ENCODE measurements at places on chromosomes 2 and 18. TPM values are rescaled to one million over a fixed set of nuclear protein-coding genes. Genes with fewer than 3 reads are reported as not detected.

Gene GALNT13
- total RNA-seq, result 0.54 TPM

Gene NOL4
- total RNA-seq, result not detected

DNA sequence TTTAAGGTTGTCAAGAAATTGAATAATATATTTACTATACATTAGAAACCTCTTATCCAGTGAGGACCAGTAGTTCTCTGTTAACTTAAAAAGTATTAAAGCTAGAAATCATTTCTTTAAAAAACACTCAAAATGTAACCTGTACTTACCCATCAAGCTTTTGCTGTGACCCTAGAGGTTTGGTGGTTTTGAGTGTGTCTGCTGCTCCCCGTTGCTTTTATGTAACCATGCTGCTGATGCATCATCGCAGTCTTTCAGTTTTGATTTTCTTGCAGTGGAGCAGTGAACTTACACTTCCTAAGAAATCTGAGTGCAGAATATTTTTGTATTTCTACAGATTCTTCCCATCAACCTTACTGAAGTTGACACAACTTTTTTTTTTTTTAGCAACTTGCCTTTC is 34.2 kb downstream of the MRPS9 start:
- no peak for DNase-seq

DNA sequence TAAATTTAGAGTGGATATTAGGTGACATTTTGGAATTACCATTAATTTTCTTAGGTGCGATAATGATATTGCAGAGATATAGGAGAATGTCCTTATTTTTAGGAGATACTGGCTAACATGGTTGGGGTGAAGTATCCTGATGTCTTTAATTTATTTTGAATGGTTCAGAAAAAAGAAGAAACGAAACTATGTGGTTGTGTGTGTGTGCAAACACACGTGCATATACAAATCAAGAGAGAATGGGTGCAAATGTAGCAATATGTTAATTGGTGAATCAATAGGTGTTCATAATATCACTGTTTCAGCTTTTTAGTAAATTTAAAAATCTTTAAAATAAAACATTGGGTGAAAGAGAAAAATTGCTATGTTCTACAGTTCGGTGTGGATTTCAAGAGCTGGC is 140.9 kb downstream of the DIS3L2 start:
- DNase-seq, result no peak

DNA sequence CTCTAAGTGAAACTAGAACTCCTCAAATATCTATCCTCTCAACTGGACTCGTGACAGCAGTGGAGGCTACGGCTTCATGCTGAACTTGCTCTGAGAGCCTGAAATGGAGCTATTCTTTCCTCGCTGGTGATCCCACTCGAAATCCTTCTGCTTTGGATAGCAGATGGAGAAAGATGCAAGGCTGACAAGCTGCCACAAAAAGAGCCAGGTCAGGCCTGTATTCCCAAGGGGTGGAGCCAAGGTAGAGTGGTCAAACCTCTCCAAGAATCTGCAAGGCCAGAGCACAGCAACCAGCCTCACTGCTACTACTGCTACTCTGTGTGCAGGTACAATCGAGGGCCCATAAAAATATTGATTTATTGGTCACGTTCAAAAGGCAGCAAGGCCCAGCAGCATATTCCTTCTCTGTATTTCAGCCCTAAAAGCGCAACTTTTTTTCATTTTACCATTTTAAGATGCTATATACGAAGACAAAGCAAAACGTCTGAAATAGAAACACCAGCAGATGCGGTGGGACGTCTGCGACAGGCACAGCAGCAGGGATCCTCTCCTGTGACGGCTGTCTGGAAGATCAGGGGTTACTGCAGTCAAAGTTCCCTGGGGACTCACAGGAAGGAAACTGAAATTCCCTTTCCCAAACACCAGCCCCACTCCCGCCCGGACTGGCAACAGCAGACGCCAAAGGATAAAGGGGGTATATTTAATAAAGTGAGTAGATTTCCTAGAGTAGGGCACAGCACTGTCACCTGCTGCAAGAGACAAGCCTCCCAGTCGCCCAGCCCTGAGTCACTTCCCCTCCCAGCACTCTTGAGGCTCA is 2.4 kb downstream of the SPRED2 start:
- DNase-seq, result no peak

DNA sequence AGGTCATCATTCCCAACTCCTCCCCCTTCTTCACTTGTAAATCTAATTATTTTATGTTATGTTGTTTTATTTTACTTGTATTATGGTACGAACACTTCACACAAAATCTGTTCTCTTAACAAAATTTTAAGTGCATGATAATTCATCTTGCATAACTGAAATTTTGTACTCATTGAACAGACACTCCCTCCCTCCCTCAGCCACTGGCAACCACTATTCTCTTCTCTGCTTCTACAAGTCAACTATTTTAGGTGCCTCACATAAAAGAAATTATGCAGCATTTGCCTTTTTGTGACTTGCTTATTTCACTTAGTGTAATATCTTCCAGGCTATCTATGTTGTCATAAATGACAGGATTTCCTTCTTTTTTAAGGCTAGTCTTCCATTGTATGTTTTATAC is 30.4 kb upstream of the OSBPL6 start:
- no peak for DNase-seq

DNA sequence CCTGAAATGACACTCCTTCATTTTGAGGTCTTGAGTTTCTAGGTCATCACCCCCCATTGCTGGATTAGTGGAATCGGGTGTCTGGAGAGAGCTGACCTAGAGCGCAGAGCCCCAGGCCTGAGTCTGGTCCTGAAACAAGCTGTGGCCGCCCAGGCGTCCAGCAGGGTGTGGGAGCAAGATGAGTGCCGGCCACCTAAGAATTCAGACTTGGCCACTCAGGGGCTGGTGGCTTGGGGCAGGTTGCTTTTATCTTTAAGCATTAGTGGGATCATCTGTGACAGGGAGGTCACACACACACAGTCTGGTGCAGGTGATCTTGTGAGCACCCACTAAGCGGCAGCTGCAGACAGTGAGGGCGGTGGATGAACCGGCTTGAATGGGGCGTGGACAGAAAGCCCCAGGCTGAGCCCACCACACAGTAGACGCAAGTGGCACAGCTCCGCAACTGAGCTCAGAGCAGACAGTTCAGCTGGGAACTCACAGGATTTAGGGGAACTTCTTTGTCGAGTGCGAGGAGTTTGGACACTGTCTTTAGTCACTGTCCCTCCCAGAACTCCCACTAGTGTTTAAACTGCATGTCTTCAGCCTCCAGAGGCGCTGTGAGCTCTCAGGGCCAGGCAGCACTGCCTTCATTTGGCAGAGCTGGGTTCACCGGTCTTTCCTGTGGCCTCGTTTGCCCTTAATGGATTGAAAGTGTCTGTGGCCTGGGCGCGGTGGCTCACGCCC is 21.5 kb downstream of the ITGB1BP1 start:
- no peak for DNase-seq

DNA sequence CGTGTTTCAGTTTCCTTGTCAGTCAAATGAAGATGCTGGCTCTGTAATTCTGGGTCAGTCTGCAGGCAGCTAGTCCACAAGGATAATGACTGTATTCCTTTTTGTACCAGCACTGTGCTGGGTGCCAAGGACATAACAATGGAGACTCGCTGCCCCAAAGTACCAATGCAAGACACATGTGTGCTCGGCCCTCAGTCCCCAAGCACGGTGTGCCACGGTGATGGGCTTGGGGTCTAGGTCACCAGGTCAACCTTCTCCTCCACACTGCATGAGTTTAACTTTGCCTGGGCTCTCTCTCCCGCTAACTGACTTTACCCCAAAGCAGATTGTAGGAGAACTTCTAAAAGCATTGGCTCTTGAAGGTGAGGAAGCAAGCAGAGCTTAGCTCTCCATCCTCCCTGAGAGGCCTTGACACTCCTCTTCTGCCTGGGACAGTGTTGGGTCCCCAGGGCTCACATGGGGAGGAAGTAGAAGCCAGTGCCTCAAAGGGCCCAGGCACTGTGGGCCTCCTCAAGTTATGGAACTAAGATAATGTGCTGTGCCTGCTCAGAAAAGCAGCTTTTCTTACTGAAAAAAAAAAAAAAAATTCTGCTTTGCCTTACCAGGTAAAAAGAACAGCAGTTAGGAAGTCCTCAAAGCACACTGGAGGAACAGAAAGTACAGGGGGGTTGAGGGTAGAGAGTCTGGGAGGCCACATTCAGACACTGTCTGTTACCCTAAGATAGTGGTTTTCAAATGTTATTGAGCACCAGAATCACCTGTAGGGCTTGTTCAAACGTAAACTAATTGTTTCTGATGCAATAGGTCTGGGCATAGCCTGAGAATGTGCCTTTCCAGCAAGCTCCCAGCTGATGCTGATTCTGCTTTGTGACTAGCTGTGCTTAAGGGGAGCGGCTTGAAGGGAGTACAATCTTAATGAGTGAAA is 276.4 kb upstream of the CXCR4 start:
- no peak for DNase-seq

GRCh38 chr2:22694856-22695255 is 690.1 kb upstream of the KLHL29 start:
- DNase-seq, result no peak

GRCh38 chr2:182182436-182182835 is 196.8 kb downstream of the PPP1R1C start:
- no peak for DNase-seq

DNA sequence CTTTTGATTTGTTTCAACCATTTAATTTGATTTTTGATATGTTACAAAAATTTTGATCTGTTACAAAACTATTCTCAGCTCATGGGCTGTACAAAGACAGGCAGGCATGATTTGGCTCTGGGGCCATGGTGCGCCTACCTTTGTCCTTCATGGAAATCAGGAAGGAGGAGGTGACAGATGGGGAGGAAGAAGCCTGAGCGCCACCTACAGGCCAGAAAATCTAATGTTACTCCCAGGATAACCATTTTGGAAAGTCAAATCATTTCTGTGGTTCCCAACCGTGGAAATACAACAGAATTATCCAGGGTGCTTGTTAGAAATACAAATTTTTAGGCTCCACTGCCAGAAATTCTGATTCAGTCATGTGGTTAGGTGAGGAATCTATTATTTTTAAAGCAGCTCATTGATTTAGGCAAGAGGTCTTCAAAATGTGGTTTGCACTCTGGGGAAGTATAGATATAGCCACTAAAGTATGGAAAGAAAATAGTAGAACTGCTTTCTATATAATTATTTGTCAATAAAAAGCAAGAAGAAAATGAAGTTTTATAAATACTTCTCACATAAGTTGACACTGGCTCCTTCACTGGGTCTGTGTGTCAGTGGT is 93.9 kb downstream of the EVA1A start:
- peak; percentile 57 for DNase-seq

- DNase-seq, result no peak
Observed at GRCh38 chr18:51448949-51449348, 251.5 kb upstream of the MEX3C start.

GRCh38 chr2:8580316-8581233 is 101.3 kb upstream of the ID2 start:
- no peak for DNase-seq

- DNase-seq, result no peak
Observed at GRCh38 chr2:82023710-82024109, 1719.2 kb upstream of the LRRTM1 start.

Data from MCF 10A (cell line).